ENCODE measurements at places on chromosomes 6 and 20.

DNA sequence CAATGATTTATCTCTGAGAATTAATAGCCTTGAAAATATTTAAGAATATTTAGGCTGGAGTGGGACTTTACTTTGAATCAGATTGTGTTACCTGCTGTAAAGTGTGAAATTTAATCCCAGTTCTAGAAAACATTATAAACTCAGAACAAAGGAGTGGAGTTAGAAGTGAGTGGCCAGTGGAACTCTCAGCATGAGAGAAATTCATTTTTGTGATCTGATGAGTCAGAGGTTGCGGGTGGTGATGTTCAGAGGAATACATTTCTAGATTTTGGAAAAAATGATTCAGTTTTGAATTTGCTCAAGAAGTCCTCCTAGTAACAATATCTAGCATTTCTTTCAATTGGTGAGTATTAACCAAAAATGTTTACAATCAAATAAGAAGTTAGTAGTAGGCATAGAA lies 167.5 kb downstream of the ZFAND3 start:
- no peaks in the 10 kb centered on the region for H3K4me1 ChIP-seq
- no peaks in the 10 kb centered on the region for H3K36me3 ChIP-seq
- no peak for DNase-seq

DNA sequence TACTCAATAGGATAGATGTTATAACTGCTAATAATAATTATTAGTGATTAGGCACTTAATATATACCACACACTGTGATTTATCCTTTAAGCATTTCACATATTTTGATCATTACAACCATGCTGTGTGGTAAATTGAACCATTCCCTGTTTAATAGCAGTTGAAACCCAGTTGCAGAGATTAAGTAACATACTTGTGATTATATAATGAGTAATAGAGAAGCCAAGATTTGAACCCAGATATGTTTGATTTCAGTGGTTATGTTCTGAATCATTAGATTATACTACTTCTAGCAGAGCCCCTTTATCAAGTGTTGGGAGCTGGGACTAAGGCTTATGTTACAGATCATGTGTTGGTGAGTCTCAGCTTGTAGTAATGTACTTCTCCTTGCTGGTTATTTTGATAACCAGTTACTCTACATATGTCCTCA lies 44.1 kb downstream of the STK4 start:
- no peaks in the 10 kb centered on the region for H3K4me1 ChIP-seq
- H3K27ac ChIP-seq: no peak overlapping the region
- H3K4me3 ChIP-seq: no peak overlapping the region
- H3K27me3 ChIP-seq: no peaks in the 10 kb centered on the region
- H3K36me3 ChIP-seq: no peaks in the 10 kb centered on the region

DNA sequence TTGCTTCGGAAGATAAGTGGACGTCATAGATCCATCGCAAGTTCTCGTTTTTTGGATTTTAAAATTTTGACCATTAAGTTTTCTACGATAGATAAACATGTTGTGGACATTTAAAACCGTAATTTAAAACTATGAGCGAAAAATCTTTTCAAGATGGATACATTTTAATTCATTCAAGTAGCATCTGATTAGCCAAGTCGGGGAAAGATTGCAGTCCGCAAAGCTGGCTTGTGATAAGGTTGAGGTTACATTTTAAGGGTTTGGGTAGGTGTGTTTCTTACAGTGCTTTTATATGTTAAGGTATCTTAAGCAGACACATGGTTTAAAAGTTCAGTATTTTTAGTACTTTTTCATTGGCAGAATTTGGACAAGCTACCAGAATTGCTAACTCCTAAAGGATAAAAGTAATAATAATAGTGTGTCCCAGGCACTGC lies 1.2 kb downstream of the WTAP start:
- H3K36me3 ChIP-seq: no peaks in the 10 kb centered on the region
- H3K4me3 ChIP-seq: peak overlapping the region; percentile 96
- H3K27me3 ChIP-seq: no peaks in the 10 kb centered on the region
- no peak for DNase-seq
- H3K27ac ChIP-seq: peak overlapping the region; percentile 41
- H3K4me1 ChIP-seq: peaks cover 4% of the 10 kb centered on the region

- no peak overlapping the region for H3K27ac ChIP-seq
- DNase-seq: no peak
- H3K36me3 ChIP-seq: no peaks in the 10 kb centered on the region
- H3K4me1 ChIP-seq: no peaks in the 10 kb centered on the region
- H3K4me3 ChIP-seq: no peak overlapping the region
- no peaks in the 10 kb centered on the region for H3K27me3 ChIP-seq
Observed at GRCh38 chr20:4245542-4245941, 230.2 kb upstream of the RNF24 start.

- no peaks in the 10 kb centered on the region for H3K4me1 ChIP-seq
- no peak for DNase-seq
- no peak overlapping the region for H3K27ac ChIP-seq
- H3K4me3 ChIP-seq: no peak overlapping the region
- peaks cover 5% of the 10 kb centered on the region for H3K36me3 ChIP-seq
Observed at GRCh38 chr6:99498421-99498820, 16.8 kb downstream of the USP45 start.

DNA sequence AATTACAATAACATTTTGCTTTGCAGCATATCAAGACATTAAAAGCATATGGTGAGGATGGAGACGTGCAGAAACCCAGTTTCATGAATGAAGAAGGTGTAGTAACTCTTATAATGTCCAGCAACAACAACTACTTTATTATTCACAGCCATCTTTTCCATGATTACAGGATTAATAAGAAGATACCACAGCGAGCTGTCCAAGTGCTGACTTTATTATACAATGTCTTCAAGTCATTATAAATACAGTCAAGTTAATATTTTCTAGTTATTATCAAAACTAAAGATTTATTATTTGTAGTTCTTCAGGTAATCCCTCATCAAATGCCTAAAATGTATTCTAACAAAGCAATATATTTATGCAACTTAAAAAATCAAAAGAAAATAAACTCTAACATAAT lies 2.5 kb upstream of the KHDRBS2 start:
- H3K27ac ChIP-seq: no peak overlapping the region
- no peak for DNase-seq
- H3K4me1 ChIP-seq: no peaks in the 10 kb centered on the region
- no peak overlapping the region for H3K4me3 ChIP-seq
- no peaks in the 10 kb centered on the region for H3K27me3 ChIP-seq

GRCh38 chr20:62528983-62529891 lies 53.4 kb upstream of the GATA5 start:
- H3K27ac ChIP-seq: no peak overlapping the region
- no peaks in the 10 kb centered on the region for H3K36me3 ChIP-seq
- H3K4me1 ChIP-seq: no peaks in the 10 kb centered on the region
- DNase-seq: no peak

GRCh38 chr6:56864171-56864616 lies 90.7 kb upstream of the BEND6 start:
- no peak overlapping the region for H3K4me3 ChIP-seq
- no peak for DNase-seq
- H3K4me1 ChIP-seq: no peaks in the 10 kb centered on the region
- no peak overlapping the region for H3K27ac ChIP-seq
- H3K36me3 ChIP-seq: no peaks in the 10 kb centered on the region

DNA sequence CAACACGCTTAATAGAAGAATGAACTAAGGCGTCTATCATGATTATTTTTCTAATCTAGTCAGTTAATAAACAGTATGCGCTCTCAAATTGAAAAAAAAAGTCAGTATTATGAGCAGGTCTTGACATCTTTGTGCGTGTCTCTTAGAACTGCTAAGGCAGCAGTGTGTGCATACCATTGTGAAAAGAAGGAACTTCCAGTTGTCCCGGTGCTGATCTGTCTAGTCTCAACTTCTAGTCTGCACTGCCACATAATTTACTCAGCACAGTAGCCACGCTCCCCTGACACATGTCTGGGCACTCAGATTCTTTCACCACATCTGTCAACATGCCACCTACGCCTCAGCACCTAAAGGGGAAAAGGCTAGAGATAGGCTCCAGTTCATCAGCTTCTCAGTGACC lies 61.1 kb upstream of the SPDEF start:
- no peaks in the 10 kb centered on the region for H3K4me1 ChIP-seq
- no peaks in the 10 kb centered on the region for H3K27me3 ChIP-seq
- H3K4me3 ChIP-seq: no peak overlapping the region
- DNase-seq: no peak
- H3K36me3 ChIP-seq: no peaks in the 10 kb centered on the region

GRCh38 chr20:46416421-46416820 lies 10.0 kb upstream of the ELMO2 start:
- no peak for DNase-seq
- no peaks in the 10 kb centered on the region for H3K27me3 ChIP-seq
- H3K27ac ChIP-seq: no peak overlapping the region
- H3K4me1 ChIP-seq: no peaks in the 10 kb centered on the region

DNA sequence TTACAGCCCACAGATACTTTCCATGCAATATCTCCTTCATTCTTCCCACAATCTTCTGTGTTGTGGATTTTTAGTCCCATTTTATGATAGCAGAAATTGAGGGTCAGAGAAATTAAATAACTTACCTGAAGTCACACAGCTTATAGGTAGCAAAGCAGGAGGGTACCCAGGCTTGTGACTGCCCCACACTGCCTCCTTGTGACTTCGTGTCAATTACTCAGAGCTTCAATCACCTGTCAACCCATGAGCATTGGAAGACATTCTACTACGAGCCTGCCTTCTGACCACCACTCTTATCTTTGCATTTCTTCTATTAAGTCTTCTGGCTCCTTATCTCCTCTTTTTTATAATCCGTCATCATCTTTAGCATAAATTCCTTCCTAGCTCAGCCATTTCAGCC lies 71.6 kb upstream of the NRSN1 start:
- no peak overlapping the region for H3K27ac ChIP-seq
- H3K27me3 ChIP-seq: no peaks in the 10 kb centered on the region
- no peak overlapping the region for H3K4me3 ChIP-seq
- H3K4me1 ChIP-seq: no peaks in the 10 kb centered on the region
- DNase-seq: no peak
- H3K36me3 ChIP-seq: no peaks in the 10 kb centered on the region

DNA sequence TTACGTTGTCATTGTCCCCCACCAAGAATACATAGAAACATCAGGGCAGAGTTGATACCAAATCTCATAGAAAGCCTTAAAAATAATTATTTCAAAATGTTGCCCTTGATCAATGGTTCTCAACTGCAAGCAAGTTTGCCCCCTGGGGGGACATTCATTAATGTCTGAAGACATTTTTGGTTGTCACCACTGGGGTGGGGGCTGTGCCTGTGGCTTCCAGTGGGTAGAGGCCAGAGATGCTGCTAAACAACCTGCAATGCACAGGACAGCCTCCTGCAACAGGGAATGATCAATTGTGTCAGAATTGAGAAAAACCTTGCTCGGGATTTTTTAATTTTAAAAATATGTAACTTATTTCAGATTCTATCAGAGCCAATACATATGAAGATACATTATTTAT lies 130.6 kb upstream of the DOK5 start:
- H3K27me3 ChIP-seq: no peaks in the 10 kb centered on the region
- DNase-seq: no peak
- H3K27ac ChIP-seq: no peak overlapping the region

DNA sequence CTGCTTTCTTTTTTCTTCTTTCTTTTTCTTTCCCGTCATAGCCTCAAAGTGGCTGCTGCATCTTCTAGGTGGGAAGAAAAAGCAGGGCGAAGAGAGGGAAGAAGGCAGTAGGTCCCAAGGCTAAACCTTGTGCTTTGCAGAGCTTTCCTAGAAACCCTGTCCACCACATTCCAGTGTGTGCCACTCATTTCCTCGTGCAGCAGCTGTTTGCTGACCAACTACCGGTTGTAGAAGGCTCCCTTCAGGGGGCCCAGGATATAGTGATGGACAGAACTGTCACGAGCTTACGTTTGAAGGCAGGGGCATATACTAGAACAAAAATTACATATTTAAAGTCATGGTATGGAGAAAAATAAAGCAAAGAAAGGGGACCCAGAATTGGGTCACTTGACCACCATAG lies 103.0 kb downstream of the SASH1 start:
- no peaks in the 10 kb centered on the region for H3K27me3 ChIP-seq
- H3K36me3 ChIP-seq: no peaks in the 10 kb centered on the region
- H3K4me3 ChIP-seq: no peak overlapping the region
- no peak for DNase-seq
- no peak overlapping the region for H3K27ac ChIP-seq

DNA sequence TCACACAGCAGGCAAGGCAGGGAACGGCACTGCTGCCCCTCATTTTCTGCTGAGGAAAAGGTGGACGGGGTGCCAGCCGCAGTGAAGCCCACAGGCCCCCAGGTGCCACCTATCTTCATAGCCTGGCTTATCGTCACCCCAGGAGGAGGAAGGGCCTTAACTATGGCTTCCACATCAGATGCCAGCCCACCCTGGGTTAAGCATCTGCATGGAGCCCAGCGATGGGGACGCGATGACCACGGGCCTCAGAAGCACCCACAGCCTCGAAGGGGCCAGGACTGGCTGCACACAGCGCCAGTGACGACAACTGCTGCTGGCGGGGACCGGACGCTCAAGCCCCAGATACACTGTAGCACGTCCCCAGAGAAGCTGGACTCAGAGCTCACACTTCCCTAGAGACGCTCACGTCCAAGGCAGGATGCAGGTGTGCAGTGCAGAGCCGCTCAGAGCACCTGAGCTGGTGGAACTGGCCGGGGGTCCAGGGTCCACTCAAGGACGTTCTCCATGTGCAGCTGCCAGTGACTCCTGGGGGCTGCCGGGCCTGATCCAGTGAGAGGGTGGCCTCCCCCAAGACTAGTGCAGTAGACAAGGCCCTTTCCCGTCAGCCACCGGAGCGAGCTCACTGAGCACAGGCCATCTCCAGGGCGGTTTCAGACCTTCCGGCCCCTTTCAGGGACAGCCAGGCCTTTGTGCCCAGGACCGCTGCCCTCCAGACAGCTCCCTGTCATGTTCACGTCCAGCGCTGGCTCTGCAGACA lies 83.0 kb downstream of the YTHDF1 start:
- H3K27ac ChIP-seq: no peak overlapping the region
- H3K27me3 ChIP-seq: no peaks in the 10 kb centered on the region
- H3K4me3 ChIP-seq: no peak overlapping the region

- no peaks in the 10 kb centered on the region for H3K4me1 ChIP-seq
- no peak overlapping the region for H3K27ac ChIP-seq
- no peak for DNase-seq
- H3K27me3 ChIP-seq: no peaks in the 10 kb centered on the region
- H3K36me3 ChIP-seq: no peaks in the 10 kb centered on the region
Observed at GRCh38 chr20:3483784-3484183, 13.0 kb downstream of the ATRN start.

DNA sequence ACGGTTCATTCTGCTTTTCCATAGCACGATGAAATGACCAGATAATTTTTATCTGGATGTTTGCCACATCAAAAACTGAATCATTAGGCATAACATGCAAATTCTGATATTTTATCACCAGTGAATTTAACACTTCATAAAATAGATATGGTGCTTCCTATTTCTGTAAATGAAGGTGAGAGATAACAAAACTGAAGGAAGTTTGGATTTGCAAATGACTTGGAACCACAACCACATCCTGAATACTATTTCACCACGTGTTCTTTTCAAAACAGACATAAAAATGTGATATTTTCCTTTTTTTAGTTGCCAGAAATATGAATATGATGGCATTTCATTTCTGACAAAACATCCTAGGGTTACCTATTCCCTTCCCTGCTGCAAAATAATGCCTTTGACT lies 146.1 kb downstream of the EDN1 start:
- no peak overlapping the region for H3K27ac ChIP-seq
- no peak overlapping the region for H3K4me3 ChIP-seq

GRCh38 chr6:155128977-155129376 lies 133.9 kb downstream of the TIAM2 start:
- H3K27me3 ChIP-seq: no peaks in the 10 kb centered on the region
- no peak overlapping the region for H3K4me3 ChIP-seq
- no peak overlapping the region for H3K27ac ChIP-seq
- no peak for DNase-seq
- no peaks in the 10 kb centered on the region for H3K4me1 ChIP-seq
- H3K36me3 ChIP-seq: no peaks in the 10 kb centered on the region
